ENCODE measurements at places on chromosomes 16 and 17. TPM values are rescaled to one million over a fixed set of nuclear protein-coding genes. Genes with fewer than 3 reads are reported as not detected.

KRT34 gene
- total RNA-seq: 7.0 TPM

RAD51C gene
- 17.3 TPM for total RNA-seq

OTOA gene
- not detected for total RNA-seq

FOXO3B gene
- total RNA-seq: 1.7 TPM

CDH11 gene
- total RNA-seq: 70.6 TPM

EXOC3L1 gene
- not detected for total RNA-seq

LRRC45 gene
- 12.3 TPM for total RNA-seq

GSE1 gene
- 11.7 TPM for total RNA-seq

ANKRD13B gene
- 4.0 TPM for total RNA-seq

CACNG3 gene
- total RNA-seq: not detected

KRTAP9-8 gene
- not detected for total RNA-seq

DRC3 gene
- 0.43 TPM for total RNA-seq

COL1A1 gene
- 3.2 TPM for total RNA-seq

MED13 gene
- total RNA-seq: 27.1 TPM

FNDC8 gene
- total RNA-seq: not detected

COG8 gene
- 33.2 TPM for total RNA-seq

CAPNS2 gene
- 67.4 TPM for total RNA-seq

TMEM235 gene
- not detected for total RNA-seq

PRR15L gene
- 3.8 TPM for total RNA-seq

SERPINF2 gene
- 2.2 TPM for total RNA-seq

CD300E gene
- under 0.01 TPM for total RNA-seq

HAS3 gene
- total RNA-seq: 35.4 TPM

TBC1D3E gene
- not detected for total RNA-seq

ZP2 gene
- total RNA-seq: not detected

MYH13 gene
- total RNA-seq: not detected

CORO6 gene
- total RNA-seq: 0.43 TPM

C16orf95 gene
- 1.9 TPM for total RNA-seq

SOCS7 gene
- 26.5 TPM for total RNA-seq

TPSD1 gene
- not detected for total RNA-seq

GP1BA gene
- not detected for total RNA-seq

CALB2 gene
- total RNA-seq: 2.1 TPM

PRSS27 gene
- under 0.01 TPM for total RNA-seq

TLCD3B gene
- not detected for total RNA-seq

Data from tracheal epithelial cell (primary cell).